ENCODE measurements at places on chromosomes 1 and 21.

DNA sequence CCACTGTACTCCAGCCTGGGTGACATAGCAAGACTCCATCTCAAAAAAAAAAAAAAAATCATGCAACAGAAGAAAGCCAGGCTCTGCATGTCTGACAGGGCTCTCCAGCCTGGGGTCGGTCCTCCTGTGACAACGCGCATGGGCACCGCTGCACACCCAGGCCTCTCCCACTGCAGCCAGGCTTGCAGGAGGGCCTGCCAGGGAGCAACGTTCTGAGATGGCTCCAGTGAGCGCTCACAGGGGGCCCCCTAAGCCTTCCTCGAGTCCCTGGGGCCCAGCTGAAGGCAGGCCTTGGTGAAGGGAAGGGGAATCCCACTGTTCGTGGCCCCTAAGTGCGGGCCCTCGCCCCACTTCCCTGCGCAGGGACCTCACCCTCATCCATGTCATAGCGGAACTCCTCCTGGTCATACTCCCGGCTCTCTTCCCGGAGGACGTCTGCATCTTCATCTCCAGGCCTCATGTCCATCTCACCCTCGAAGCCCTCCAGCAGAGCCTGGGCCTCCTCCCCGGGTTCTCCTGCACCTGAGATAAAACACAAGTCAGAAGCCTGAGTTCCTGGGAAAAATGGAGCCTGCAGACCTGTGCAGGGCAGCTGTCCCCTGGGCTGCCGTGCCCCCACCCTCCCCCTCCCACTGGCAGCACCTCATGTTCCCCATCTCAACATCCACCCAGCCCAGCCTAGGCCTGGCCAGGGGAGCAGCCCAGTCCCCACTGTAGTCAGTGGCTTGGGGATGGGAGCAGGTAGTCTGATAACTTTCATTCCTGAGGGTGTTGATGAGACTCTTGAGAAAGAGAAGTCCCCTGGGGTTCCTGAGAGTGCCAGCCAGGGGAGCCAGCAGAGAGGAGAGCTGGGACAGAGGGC is 20.3 kb downstream of the RSPH1 start:
- DNase-seq = no peak

GRCh38 chr1:204962742-204963632 is 80.0 kb upstream of the CNTN2 start:
- no peak for DNase-seq

- DNase-seq = no peak
Measured at GRCh38 chr21:24861471-24861870, 745.8 kb downstream of the MRPL39 start.

- no peak for DNase-seq
Measured at GRCh38 chr1:223297800-223298199, 66.2 kb downstream of the SUSD4 start.

- DNase-seq = no peak
Measured at GRCh38 chr21:36535618-36536241, 55.8 kb upstream of the CLDN14 start.

GRCh38 chr1:83555871-83556270 is 443.1 kb downstream of the TTLL7 start:
- DNase-seq = no peak

DNA sequence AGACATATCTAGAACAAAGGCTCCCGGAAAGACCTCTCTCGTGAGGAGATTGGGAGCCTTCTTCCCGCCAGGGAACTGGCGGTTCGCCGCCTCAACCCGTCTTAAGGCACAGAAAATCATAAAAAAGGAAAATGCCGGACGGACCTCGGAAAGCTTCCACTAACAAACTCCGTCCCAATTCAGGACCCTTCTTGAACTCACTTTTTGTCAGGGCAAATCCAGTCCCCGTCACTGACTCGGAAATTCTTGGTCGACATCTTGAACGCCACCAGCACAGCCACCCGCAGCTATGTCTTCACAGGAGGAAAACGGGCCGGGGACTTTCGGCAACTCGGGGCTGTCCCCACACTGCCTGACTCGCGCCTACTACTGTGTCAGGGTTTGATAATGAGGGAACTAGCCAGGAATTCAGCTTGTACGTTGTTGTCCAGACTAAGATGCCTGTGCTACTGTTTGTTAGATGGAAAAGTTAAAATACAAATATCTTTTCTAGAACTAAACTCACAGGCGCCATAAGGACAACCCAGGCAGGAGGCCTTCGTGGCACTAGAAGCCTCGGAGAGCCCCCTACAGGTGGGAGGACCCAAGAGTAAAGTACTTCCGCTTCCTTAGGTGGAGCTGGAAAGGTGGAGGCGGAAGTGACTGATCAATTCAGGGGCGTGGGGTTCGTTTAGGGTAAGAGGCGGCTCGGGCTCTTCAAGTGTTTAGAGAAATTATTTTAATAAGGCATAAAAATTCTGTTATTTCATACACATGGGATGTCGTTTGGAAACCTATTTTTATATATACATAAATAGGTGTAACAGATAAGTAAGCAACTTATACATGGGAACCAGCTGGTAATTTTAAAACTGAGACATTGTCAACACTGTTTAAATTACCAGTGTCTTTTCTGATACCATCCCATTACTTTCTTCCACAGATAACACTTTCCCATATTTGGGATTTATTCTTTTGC is at the start of gene ZRANB2:
TSS of gene ZRANB2 (minus strand) at position 297 of the 958 bp plus-strand sequence. CDS start at position 257, 40 bp downstream.
- peak; percentile 89 for DNase-seq

DNA sequence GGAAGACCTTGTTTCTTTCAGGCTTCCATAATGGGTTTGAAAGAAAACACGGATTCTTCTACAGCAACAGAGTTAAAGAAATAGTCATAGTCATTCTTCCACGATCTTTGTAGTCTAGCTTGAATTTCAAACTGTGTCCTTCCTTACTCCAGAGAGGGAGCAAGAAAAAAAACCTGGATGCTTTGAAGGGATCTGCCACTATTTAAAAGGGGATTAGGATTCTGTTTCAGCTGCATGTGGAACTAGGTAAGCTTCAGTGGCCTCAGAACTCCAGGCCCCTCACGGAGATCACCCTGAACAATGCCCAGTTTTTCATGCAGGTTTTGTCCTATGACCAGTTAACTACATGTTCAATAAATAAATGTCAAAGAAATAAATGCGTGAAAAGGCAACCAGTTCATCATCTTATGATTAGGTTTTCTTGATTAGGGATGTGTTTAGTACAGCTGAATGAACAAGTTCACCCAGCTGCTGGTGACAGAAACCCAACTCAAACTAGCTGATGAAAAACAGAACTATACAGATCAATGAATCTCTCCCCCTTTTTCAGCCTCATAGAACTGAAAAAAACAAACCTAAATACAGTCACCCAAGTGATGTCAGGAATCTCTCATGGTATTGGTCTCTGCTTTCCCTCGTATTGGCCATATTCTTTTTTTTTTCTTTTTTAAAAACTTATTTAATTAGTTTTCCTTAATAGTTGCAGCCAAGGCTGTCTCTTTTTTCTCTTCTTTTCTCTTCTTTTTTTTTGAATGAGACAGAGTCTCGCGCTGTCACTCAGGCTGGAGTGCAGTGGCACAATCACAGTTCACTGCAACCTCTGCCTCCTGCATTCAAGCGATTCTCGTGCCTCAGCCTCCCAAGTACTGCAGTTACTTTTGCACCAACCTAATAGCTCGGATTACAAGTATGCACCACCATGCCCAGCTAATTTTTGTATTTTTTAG is 14.6 kb upstream of the MPZL1 start:
- no peak for DNase-seq

- no peak for DNase-seq
Measured at GRCh38 chr1:45846931-45847330, 43.5 kb downstream of the MAST2 start.

DNA sequence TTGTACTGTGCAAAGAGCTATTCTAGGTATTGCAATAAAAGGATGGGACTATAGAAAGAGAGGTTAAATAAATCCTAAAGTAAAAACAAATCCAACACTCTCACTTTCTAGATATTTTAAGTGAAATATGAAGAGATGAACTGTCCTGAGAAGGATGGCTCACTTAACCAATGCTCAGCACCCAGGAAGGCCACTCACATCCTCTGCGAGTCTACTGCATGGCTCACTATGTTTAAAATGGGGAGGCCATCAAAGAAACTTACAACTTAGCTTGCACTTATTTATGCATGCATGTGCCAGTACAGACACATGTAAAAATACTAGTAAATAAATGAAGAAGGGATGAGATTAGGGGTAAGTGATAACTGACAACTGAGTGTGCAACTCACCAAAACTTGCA is 37.5 kb downstream of the PLPPR5 start:
- DNase-seq = no peak

DNA sequence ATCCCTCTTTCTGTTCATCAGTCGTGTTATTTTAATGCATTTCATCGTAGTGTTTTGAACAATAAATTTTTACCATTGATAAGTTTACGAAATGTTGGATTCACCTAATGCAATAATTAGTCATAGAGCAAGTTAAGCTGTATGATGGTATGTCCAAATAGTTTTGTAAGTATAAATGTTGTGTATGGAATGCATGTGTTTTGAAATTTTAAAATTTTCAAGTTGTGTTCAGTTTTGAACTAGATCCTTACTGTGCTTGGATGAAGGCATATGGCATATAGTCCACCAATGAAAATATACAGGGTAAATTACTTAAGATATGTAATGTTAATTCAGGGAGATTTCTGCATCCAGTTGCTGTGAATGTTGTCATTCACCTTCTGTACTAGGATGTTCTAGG is 2.3 kb downstream of the ZMYM4 start:
- DNase-seq = no peak

GRCh38 chr1:214326406-214326805 is 45.4 kb downstream of the SMYD2 start:
- DNase-seq = no peak

- no peak for DNase-seq
Measured at GRCh38 chr1:19074902-19075721, 118.6 kb upstream of the IFFO2 start.

DNA sequence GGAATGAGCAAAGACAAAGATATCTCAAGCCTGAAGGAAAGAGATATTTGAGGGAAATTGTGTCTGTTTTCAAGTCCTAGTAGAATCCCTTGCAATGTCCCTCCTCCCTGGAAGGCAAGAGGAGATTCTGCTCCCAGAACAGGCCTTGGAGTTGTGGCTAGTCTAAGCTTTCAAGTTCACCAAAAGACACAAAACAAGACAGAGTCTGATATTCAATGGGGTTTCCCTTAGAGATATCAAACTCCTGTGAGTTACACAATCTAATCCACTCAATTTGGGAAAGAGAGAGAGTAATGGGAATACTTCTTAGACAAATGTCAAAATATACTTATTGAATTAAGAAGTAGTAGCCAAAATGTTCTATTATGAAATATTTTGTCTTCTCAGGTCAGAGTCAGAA is 162.8 kb upstream of the ADAMTS5 start:
- DNase-seq = no peak

GRCh38 chr21:34574601-34575529 is 40.0 kb downstream of the RCAN1 start:
- DNase-seq = no peak

- no peak for DNase-seq
Measured at GRCh38 chr21:27476696-27477095, 509.8 kb upstream of the ADAMTS5 start.

GRCh38 chr1:183845681-183846080 is 40.8 kb downstream of the RGL1 start:
- no peak for DNase-seq

Data from central memory CD8-positive, alpha-beta T cell (primary cell).